ENCODE measurements at places on chromosomes 6 and 20.
A peak's percentile ranks its signal among the peaks of the same experiment; 100 is the strongest.

GRCh38 chr6:150382171-150382570 is 13.4 kb downstream of the IYD start:
- no peak for DNase-seq

GRCh38 chr6:13390658-13391057 is 62.3 kb upstream of the TBC1D7 start:
- peak; percentile 17 for DNase-seq

DNA sequence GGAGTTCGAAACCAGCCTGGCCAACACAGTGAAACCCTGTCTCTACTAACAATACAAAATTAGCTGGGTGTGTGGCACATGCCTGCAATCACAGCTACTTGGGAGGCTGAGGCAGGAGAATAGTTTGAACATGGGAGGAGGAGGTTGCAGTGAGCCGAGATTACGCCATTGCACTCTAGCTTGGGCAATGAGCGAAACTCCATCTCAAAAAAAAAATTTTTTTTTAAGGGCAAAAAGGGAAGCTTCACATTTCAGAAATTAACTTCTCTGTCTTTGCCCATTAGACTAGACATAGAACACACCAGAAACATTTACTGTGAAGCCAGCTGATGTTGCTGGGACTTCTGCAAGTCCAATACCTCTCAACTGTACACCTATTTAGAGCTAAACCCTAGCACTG is 90.8 kb upstream of the HDAC2 start:
- no peak for DNase-seq

DNA sequence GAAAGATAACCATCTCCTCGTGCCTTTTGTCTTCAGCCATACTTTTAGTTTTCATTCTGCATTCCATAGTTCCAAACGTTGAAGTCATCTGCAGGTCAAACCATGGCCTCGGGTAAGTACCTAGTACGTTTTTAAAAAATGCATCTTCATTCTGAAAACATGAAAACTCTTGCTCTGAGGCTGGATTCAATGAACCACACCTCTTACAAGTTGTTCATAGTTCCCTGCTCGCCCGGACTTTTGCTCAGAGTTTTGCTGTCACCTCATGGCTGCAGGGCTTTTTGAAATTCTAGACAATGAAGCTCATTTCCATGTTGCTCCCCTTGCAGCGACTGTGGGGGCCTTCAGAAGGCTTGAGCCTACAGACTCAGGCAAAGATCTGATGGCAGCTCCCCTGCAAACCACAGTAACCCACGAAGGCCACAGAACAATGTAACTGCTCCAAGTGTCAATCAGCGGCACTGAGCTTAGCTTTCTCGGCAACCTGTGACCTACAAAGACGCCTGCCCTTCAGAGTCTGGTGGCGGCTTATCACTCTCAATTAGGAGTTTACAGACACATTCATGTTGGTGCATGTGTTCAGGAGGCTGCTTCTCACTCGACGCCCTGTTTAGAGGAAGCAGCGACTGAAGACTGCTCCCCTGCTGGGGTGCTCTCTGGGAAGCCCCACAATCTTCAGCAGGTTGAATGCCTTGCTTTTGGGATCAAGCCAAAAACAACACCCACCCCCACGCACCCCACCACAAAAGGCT is 61.2 kb downstream of the FOXC1 start:
- no peak for DNase-seq

GRCh38 chr20:12928755-12929401 is 79.9 kb upstream of the SPTLC3 start:
- DNase-seq, result no peak

DNA sequence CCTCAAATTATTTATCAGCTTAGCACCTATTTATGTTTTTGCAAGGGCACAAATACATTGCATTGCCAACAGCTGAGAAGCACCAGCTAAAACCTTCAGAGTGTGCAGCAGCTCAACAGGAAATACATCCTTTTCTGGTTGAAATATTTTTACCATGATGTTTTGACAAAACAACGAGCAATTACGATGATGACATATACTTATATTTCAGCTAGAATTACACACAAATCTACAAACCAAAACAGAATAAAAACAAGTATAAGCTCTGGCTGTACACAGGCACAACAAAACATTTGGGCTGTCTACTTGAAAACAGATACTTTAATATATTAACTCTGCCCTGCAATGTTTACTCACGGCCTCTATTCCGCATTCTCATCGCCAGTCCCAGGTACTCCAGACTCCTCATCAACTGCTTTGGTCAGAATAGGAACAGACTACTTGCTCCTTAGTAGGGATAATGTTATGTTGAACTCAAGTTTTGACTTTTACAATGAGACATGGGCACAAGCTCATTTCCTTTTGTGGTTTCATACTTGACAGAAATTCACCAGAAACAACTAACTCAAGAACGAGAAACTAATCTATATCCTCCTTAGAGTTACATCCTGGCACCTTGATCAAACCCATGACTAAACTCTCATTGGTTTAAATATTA is 377.6 kb downstream of the ESR1 start:
- peak; percentile 69 for DNase-seq

DNA sequence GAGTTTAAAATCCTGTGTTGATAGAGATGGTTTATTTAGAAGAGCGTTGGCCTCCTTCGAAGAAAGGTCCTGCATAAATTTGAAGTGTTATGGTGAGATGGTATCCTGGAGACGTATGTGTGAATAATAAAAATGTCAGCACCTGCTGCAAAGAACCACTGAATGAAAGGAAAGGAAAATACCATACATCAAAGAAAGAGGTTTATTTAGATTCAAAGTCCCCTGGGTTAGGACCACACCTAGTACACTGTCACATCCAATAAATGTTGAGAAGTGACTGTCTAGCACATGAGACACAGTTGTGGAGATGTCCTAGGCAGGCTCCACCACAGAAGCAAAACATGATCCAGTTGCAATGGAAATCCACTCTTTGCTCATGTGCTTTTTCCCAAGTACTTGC is 214.7 kb downstream of the PAX1 start:
- no peak for DNase-seq

GRCh38 chr6:20058912-20059311 is 153.4 kb downstream of the MBOAT1 start:
- DNase-seq, result no peak

DNA sequence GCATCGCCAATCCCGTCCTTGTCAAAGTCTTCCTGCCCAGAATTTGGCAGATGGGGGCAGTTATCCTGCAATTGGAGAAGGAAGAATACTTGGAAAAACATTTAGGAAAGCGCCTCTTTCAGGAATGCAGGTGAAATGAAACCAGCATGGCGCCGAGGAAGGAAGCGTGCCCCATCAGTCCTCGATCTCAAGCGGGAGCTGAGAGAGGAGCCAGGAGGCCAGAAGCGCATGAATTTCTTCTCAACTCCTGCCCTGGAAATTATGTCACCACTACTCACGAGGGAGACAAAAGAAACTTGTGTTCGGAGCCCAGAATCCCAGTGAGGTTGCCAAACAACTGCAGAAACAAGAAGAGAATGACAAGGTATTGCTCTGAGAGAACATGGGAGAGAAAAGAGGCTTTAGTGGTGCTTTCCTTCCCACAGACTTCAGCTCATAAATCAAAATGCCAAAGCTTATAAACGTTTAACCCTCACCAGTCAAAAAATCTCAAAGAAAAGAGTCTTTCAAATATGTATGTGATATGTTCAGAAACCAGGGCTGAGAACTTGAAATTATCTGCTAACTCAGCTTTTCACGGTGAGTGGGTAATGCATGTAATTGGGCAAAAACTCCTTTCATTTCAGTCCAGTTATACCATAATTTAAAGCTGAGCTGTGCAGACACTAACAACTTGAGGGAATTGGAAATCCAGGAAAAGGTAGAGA is 23.9 kb downstream of the THBS2 start:
- no peak for DNase-seq

- no peak for DNase-seq
Measured at GRCh38 chr6:138545621-138545980, 46.3 kb upstream of the NHSL1 start.

DNA sequence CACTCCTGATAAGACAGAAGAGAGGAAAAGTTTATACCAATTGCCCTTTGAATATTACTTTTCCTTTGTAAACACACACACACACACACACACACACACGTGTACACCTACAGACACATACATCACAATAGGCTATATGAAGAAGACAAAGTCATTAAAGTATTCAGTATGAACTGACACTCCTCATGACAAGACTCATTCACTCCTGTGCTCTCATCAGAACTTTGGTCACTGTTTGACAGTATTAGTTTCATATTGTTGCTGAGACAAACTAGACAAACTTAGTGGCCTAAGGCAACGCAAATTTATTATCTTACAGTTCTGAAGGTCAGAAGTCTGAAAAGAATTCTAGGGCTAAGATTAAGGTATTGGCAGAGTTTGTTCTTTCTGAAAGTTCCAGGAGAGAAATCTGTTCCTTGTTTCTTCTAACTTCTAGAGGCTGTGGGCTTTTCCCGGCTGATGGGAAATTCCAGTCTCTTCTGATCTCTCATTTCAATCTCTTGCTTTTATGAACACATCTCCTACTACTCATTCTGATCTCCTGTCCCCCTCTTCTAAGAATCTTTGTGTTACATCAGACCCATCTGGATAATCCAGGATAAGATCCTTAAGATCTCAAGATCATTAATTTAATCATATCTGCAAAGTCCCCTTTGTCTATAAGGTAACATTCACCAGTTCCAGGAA is 171.3 kb downstream of the HACE1 start:
- no peak for DNase-seq

GRCh38 chr6:109024784-109025183 is 69.9 kb downstream of the SESN1 start:
- DNase-seq, result no peak

DNA sequence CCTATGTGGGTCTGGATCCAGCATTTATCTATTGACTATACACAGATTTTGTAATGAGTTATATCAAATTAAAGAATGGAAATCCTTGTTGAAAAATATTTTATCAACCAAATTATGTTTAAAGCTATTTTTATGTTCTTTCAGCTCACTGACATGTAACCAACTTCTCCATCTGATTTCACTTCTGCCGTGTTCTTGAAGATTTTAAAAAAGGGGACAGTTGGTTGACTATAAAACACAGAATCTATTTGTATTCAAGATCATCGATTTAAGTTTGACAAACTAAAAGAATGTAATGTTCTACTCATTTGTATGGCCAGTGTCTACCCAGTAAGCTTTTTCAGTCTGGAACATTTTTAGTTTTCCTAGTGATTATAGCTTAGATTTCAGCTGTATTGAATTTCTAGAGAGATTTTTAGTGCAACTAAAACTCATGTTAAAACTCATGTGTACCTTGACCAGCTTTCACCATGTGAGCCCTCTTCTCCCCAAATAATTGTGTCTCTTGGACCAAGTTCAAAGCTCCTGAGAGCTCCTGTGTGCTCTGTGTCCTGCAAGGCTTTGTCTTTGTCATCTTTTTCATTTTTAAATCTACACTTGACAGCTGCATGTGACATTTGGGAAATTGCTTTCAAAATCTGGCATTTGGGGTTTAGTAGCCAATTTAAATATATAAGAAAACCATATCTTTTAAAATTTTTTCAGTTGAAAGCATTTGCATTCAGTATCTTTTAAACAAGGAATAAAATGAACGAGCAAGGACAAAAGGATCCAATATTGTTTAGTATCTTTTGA is 118.4 kb upstream of the TIAM2 start:
- no peak for DNase-seq

DNA sequence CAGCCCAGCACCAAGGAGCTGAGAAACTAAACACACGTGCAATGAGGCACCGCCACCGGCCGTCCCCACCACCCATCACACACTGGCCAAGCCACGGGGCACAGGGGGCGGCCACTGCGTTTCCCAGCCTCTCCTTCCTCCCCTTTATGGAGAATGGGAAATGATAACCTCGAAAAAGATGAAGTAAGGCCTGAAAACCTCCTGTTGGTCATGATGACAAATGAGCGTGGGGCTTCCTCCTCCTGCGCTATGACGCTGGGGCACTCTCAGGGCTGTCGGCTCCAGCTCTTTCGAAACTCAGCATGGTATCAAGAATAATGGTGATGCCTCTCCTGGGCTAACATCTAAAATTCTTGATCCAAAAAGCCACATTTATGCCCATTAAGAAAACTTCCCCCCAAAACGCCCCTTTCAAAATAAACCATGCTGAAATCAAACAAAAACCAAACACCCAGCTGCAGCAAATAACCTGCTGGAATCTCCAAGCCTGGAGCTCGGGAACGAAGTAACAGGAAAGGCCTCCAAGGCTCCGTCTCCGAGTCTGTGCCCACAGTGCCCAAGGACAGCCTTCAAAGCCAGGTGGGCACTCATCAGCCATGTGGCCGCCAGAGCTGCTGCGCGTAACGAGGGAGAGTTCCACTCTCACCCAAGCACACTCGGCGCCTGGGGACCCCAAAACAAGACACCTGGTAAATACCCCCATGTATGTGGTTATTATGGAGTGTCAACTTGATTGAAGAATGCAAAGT is 50.0 kb downstream of the TAF4 start:
- no peak for DNase-seq

- no peak for DNase-seq
Measured at GRCh38 chr20:4131911-4132310, 116.6 kb upstream of the RNF24 start.

DNA sequence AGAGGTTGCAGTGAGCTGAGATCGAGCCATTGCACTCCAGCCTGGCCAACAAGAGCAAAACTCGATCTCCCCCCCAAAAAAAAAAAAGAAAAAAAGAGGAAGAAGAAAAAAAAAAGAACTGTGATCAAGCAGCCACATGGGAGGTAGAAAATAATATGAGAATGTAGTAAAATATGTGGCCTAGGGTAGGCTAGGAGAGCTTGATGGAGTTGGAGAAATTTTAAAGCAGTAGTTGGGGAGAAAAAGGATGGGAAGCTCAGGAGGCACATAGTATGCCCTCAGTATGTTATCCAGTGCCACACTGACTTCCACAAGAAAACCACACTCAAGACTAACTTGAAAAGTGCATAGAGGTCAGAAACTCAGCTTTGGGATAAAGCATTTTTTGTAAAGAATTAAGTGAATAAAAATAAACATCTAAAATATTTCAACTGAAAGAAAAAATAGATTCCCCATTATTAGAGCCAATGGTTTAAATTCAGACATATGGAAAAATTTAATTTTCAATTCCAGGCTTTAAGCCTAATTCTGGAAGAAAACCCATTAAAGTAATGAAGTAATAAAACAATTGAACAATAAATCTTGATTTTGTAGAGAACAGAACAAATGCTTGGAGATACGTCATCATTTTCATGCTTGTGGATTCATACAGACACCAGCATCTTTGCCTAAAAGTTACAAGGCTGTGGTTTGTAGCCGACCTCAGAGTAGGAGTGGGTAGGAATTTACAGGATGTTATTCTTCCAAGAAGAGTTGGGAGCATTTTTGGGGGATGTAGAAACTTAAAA is 34.7 kb downstream of the PLEKHG1 start:
- DNase-seq, result no peak

DNA sequence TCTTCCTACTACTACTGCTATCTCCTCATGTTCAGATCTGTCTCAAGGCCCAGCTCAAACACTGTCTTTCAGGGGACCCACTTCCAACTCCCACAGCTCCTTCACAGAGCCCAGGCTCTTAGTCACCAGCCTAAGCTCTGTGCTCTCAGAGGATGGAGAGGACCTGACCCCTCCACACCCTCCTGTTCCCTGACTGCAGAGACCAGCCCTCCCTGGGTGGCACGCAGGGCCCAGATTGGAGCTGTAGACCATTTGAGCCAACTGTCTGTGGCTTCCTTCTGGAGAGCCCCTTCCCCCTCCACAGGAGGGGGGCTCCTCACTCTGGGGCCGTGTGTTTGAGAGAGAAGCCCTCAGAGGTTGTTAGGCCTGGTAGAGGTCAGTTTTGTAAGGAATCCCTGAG is 9.8 kb downstream of the SNPH start:
- no peak for DNase-seq

- DNase-seq, result no peak
Measured at GRCh38 chr6:46756469-46757213, 9.9 kb downstream of the ANKRD66 start.
